COLO829 (cell line): ENCODE measurements at places on chromosomes 7 and 10.
A peak's percentile ranks its signal among the peaks of the same experiment; 100 is the strongest.

GRCh38 chr10:124565565-124566221 is 104.1 kb downstream of the LHPP start:
- no peak for DNase-seq

GRCh38 chr10:62264702-62265436 is 3.8 kb downstream of the RTKN2 start:
- DNase-seq: peak; percentile 40

GRCh38 chr10:97494863-97495506 is 3.2 kb downstream of the MMS19 start:
- DNase-seq: no peak

- DNase-seq: no peak
Measured at GRCh38 chr10:112208997-112209396, 25.4 kb upstream of the GPAM start.

DNA sequence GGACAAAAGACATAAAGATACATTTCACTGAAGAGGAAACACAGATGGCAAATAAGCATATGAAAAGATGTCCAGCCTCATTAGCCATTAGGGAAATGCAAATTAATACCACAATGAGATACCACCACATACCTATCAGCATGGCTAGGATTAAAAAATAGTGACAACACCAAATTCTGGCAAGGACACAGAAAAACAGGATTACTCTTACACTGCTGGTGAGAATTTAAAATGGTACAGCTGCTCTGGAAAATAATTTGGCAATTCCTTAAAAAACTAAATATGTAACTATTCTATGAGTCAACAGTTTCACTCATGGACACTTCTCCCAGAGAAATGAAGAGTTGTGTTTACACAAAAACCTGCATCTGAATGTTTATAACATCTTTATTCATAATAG is 121.1 kb downstream of the C10orf90 start:
- no peak for DNase-seq

GRCh38 chr10:116696919-116697318 is 45.4 kb downstream of the HSPA12A start:
- DNase-seq: no peak

GRCh38 chr7:127876393-127876792 is 154.8 kb downstream of the LRRC4 start:
- no peak for DNase-seq

DNA sequence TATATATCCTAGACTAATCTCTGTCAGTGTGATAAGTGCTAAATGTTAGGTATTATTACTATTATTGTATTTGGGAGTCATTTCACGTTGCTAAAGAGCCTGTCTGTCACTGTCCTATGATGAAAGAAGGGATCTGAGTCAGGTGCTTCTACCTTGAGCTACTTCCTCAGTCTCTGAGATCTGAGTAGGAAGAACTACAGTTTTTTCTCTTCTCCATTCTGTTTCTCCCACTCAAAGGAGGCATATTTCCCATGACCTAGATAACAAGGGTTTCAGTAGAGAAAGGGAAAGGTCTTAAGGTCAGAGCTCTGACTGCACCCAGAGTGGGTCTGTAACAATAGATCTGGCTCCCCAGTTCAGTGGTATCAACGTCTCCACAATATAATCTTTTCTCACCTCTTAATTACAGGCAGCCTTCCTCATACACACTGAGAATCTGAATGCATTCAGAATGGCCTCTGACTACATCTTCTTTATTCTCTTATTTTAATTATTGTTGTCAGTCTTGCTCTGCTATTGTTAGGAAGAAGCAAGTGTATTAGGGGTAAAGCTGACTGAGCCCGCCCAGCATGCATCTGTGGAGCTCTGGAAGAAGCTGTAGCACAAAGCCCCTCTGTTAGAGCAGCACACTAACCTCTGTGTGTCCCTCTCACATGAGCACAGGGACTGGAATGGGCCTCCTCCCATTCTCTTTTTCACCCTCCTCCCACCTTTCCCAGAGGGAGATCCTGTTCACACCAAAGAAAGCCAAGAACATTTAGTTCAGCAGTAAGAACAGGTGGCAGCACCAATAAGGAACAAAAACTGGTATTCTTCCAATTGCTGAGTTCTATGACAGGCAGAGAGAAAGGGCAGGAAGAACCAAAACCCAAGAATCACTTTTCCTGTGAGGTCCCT is 38.1 kb downstream of the USP54 start:
- DNase-seq: peak; percentile 50

DNA sequence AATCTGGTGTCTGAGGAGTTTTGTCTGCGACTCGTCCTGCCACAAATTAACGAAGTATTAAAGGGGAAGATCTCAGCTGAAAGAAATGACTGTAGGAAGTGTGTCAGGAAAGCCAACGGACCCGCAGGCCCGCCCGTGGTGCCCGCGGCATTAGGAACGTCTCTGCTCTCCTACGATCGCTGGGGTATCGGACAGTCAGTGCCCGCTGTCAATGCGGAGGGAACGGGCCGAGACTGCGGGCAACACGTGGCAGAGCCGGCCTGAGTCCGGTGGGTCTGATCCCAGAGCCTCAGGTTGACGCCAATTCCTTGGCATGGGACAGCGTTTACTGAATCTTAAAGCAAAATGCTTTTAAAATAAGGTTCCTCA is 128.7 kb downstream of the KBTBD2 start:
- DNase-seq: no peak

DNA sequence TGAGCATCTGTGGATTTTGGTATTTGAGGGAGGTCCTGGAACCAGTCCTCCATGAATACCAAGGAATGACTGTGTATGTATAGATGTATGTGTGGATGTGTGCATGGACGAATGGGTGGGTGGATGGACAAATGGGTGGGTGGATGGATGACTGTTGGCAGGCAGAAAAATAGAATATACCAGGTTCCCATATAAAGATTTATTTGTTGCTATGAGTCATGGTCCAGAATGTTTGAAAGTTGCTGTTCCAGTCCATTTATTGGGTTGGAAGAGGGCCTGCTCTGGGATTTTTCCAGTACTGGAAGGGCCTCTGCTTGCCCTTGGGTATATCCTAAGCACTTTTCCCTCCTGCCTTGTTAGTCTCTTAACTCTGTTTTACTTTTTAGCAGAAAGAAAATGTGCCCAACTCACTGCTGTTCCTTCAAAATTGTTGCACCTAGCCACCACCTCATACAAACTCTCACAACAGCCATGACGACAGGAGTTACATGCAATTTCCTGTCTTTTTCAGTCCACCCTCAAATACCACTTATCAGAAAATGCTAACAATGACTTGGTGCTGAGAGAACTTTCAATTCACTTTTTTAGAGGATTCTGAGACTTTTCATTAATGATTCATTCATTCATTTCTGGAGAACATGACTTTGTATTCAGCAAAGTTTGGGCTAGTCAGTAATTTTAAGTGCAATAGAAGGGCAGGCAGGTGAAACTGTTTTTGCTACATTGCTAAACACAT is 108.1 kb downstream of the EEPD1 start:
- peak; percentile 38 for DNase-seq

- DNase-seq: no peak
Measured at GRCh38 chr10:71779641-71780040, 6.3 kb upstream of the VSIR start.

DNA sequence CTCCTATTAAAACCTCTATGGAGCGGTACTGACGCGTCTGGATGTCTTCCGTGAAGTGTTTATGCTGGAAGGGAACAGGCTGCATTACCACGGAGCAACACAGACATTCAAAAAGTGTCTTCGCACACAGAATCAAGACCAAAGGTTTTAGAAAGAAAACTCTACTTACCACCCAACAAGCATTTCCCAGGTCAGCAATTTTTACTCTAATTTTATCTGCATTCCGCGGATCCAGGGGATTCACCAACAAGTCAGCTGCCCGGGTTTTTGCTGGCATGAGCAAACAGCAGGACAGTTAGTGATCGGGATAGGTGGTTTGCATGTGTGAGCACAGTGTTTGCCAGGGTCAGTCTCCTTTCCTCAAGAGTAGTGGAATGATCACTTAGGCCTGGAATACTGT is 118.8 kb downstream of the KMT2E start:
- no peak for DNase-seq

GRCh38 chr10:27464993-27465392 is 39.1 kb upstream of the RAB18 start:
- no peak for DNase-seq

DNA sequence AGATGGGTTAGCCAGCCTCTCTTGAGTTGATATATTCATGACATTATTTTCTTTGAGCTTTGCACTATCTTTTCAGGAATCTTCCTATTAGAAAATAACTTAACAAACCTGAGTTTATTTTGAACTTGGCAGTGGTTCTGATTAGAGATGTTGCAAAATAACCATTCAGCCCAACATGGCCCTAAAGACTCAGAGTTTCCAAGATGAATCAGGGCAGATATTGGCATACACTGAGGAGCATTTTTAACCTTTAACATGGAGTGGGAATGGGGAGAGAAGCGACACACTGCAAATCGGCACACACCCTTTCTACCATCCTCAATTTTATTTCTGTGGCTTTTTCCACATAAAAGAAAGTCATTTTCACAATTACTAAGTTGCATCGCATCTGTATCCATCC is 190.8 kb downstream of the TRIL start:
- DNase-seq: no peak

DNA sequence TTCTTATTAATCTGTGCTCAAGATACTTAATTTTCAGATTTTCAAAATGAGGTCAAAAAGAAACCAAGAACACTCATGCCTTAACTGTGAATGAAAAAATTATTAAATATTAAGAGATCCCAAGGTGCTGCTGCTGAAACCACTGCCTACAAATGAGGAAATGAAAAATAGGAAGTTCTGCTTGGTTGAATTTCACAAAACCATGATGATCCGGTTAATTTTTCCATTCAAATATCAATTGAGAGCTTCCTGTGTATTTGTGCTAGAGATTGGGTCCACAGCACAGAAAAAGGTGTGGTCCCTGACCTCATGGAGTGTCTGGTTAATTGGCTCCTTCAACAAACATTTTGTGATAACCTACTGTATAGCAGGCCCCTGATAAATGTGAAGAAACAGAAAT is 132.7 kb upstream of the YAE1 start:
- no peak for DNase-seq

DNA sequence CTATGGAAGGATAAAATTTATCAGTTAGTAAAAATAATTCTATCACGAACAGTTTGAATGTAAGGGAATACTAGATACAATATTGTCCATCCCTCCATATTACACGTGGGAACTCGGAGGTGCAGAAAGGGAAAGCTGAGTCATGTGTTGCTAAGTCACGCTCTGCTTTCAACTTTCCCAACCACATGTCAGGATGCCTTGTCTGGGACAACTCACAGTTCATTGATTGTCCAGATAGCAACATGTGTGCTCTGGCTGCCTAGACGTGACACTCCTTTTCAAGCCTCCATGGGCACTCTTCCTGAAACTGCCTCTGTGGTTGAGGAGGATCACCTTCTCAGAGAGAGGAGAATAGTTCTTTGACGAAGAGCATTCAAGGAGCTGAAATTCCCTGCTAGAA is 808.1 kb downstream of the GRID1 start:
- DNase-seq: no peak

DNA sequence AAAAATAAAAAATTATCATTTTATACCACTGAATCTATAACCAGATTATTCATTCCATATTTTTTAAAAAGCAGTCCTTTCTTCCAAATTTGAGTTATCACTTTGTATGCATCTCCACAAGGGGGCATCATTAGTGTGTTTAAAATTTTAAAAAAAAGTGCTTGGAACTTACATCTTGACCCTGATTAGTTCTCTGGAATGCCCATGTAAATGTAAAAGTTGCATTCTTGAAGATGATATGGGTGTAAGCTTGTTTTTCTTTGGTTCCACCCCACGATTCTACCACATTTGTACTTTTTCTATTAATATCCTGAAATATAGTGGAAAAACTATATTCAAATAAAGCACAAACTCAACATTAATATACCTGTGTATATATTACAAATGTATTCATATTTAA is 144.9 kb downstream of the ELAPOR2 start:
- no peak for DNase-seq

DNA sequence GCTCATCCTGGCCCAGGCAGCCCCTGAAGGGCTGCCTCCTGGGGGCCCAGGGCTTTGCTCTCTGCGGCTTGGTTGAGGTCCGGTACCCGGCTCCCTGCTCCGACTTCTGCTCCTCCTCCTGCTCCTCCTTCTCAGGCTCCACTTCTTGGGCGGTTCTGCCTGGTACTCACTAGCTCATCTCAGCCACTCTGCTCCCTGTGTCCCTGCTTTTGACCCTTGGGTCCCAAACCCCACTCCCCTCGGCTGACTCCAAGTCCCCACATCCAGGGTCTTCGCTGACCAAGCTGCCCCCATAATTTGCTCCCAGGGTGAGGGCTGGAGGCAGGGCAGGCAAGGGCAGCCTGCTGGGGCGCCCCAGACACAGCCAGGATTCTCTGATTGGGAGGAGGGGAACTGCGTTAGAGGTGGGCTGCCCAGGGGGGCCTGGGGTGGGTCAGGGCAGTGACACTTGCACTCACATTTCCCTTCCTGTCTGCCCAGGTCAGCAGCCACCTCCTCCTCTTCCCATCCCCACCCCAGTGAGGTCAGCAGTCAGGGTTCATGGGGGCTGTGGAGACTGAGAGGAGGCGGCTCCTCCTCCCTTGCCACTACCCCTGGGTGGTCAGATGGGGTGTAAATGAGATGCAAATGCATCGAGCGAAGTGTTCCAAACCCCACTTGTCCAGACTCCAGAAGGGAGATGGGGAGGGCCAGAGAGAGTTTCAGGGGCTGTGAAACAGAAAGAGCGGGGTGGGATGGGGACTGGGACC is 2.2 kb downstream of the SMARCD3 start:
- no peak for DNase-seq

DNA sequence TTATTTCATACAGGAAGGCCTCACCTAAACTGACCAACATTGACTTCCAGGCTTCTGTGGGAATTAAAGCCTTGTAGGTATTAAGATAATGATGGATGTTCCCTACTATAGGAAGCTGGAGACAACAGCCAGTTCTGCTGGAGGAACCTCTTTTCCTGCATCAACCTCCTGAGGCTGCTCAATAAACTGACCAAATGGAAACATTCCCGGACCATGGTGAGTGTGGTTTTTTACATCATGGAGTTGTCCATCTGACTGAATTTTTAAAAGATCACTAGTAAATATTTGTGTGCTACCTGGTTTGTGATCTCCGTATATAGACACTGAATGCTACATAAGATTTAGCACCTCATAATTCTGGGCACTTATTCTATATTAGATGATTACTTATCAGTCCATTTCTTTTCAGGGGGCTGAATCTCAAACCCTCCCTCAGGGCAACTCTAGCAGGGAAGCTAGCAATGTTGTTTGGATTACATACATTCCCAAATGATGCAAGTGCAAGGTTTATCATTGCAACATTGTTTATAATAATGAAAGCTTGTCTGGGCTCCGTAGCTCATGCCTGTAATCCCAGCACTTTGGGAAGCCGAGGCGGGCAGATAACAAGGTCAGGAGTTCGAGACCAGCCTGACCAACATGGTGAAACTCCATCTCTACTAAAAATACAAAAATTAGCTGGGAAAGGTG is 21.5 kb upstream of the SMKR1 start:
- DNase-seq: no peak

GRCh38 chr7:79159040-79159664 is 294.3 kb downstream of the MAGI2 start:
- no peak for DNase-seq

GRCh38 chr7:45592230-45592991 is 18.2 kb downstream of the ADCY1 start:
- no peak for DNase-seq
